ENCODE measurements at places on chromosomes 13 and 19. TPM values are rescaled to one million over a fixed set of nuclear protein-coding genes. Genes with fewer than 3 reads are reported as not detected.
A peak's percentile ranks its signal among the peaks of the same experiment; 100 is the strongest.

TNFSF13B gene
- polyA plus RNA-seq, result 587 TPM

ZNF729 gene
- polyA plus RNA-seq, result not detected

ZNF180 gene
- 3.5 TPM for polyA plus RNA-seq

CYP2S1 gene
- 10.3 TPM for polyA plus RNA-seq

DNA sequence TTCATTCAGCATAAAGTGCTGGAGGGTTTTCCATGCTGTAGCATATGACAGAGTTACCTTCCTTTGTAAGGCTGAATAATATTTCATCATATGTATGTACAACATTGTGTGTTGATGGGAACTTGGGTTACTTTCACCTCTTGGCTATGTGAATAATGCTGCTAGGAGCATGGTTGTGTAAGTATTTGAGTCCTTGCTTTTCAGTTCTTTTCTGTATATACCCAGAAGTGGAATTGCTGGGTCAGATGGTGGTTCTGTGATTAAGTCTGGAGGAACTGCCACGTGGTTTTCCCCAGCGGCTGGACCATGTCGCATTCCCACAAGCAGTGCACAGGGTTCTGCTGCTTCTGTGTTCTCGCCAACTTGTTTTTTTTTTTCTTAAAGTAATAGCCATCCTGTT, 101.2 kb upstream of the TEX29 start:
- peaks cover 15% of the 10 kb centered on the region for H3K36me3 ChIP-seq
- peak overlapping the region; percentile 5 for H3K27ac ChIP-seq
- no peaks in the 10 kb centered on the region for H3K27me3 ChIP-seq
- H3K4me1 ChIP-seq, result peaks cover 2% of the 10 kb centered on the region
- no peak for DNase-seq
- H3K4me3 ChIP-seq, result no peak overlapping the region

DNA sequence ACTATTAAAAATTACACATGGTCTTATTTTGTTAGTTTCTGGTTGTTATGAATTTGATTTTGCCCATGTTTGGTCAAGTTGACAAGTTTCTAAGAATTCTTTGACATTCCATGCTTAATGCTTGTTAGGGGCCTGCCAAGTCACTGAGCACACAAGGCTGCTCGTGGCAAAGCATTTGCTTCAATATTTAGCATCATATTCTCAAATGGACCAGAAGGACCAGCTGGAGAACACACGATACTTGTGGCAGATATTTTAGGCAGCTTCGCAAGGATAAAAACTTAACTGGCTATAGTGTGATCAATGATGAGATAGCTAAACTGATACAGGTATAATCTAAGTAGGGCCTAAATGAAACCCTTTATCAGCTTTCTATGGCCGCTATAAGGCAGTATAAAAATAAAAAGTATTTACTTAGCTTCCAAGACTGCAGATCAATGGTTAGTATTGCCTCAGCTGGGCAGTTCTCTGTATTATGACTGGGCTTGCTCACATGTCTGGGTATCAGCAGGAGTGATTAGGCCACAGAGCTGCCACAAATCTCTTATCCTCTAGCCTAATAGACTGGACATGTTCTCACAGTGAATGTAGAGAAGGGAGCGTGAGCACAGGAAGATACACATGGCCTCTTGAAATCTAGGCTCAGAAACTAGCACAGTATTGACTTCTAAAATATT, 155.9 kb upstream of the SPRY2 start:
- no peaks in the 10 kb centered on the region for H3K4me1 ChIP-seq
- DNase-seq, result no peak
- H3K27me3 ChIP-seq, result no peaks in the 10 kb centered on the region
- H3K36me3 ChIP-seq, result no peaks in the 10 kb centered on the region

DNA sequence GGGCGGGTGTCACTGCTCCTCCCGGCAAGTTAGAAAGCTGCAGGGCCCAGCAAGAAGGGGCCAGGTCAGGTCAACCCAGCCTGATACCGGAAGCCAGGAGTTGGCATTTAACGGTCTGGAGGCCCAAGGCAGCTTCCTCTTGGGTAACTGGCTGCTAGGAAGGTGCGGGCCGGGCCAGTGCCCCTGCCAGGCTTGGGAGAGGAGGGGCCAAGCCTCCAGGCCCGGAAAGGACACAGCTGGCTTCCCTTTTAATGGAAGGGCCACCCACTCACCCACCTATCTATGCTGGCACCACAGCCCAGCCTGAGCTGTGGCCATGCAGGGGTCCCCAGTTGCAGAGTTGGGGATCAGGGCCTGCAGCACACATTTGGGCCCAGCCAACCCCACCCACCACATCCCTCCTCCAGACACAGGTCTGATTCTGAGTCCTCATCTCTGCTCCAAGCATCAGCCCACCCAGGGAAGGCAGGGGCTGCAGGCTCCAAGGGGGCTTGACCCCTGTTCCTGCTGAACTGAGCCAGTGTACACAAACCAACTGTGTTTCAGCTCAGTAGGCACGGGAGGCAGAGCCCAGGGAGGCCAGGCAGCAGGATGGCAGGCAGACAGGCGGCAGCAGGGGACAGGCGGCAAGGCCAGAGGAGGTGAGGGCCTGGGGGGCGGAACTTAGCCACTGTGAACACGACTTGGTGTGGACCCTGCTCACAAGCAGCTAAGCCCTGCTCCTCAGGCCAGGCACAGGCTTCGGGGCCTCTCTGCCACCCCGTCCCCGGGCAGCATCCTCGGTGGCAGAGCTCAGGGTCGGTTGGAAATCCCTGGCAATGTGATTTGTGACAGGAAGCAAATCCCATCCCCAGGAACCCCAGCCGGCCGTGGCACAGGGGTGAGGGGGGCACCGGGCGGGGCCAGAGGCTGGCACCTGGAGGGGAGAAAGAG, 40.8 kb downstream of the ZSWIM4 start:
- H3K27me3 ChIP-seq, result no peaks in the 10 kb centered on the region
- peaks cover 72% of the 10 kb centered on the region for H3K4me1 ChIP-seq
- peak overlapping the region; percentile 18 for H3K4me3 ChIP-seq

PSG3 gene
- not detected for polyA plus RNA-seq

- no peaks in the 10 kb centered on the region for H3K4me1 ChIP-seq
- no peaks in the 10 kb centered on the region for H3K27me3 ChIP-seq
- no peaks in the 10 kb centered on the region for H3K36me3 ChIP-seq
- no peak overlapping the region for H3K4me3 ChIP-seq
Observed at GRCh38 chr13:70432276-70432805, 324.1 kb upstream of the KLHL1 start.
